ENCODE measurements at places on chromosomes 12 and 14. TPM values are rescaled to one million over a fixed set of nuclear protein-coding genes. Genes with fewer than 3 reads are reported as not detected.

The CD163L1 gene
- not detected for total RNA-seq

- H3K27ac ChIP-seq: peak overlapping the region; percentile 64
- no peaks in the 10 kb centered on the region for H3K36me3 ChIP-seq
- no peak overlapping the region for H3K4me3 ChIP-seq
- no peak for DNase-seq
- H3K4me1 ChIP-seq: peaks cover 31% of the 10 kb centered on the region
Measured at GRCh38 chr14:35331605-35332516, 39.7 kb downstream of the PSMA6 start.

GRCh38 chr12:28479683-28480082, 289.4 kb downstream of the CCDC91 start:
- no peaks in the 10 kb centered on the region for H3K4me1 ChIP-seq
- no peaks in the 10 kb centered on the region for H3K36me3 ChIP-seq
- DNase-seq: no peak
- no peaks in the 10 kb centered on the region for H3K27me3 ChIP-seq

- no peaks in the 10 kb centered on the region for H3K36me3 ChIP-seq
- H3K4me3 ChIP-seq: no peak overlapping the region
- DNase-seq: no peak
- H3K4me1 ChIP-seq: peaks cover 4% of the 10 kb centered on the region
- no peaks in the 10 kb centered on the region for H3K27me3 ChIP-seq
- no peak overlapping the region for H3K27ac ChIP-seq
Measured at GRCh38 chr14:23925523-23926075, 28.0 kb upstream of the DHRS4 start.

GRCh38 chr12:80168936-80169335, 69.6 kb downstream of the OTOGL start:
- H3K27me3 ChIP-seq: no peaks in the 10 kb centered on the region
- H3K27ac ChIP-seq: no peak overlapping the region
- H3K36me3 ChIP-seq: no peaks in the 10 kb centered on the region
- DNase-seq: no peak

DNA sequence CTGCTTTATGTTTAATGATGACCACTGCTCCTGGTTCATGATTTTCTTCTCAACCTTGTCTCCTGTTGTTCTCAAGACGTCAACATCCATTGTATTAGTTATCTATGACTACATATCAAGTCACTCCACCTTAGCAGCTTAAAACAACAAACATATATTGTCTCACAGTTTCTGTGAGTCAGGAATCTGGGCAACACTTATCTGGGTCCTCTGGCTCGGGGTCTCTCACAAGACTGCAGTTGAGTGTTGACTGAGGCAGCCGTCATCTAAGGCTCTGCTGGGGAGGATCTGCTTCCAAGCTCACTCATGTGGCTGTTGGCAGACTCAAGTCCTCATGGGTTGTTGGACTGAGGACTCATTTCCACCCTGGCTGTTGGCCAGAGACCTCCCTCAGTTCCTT, 27.3 kb upstream of the FRS2 start:
- DNase-seq: no peak
- H3K27me3 ChIP-seq: no peaks in the 10 kb centered on the region
- no peak overlapping the region for H3K4me3 ChIP-seq
- H3K27ac ChIP-seq: no peak overlapping the region
- H3K36me3 ChIP-seq: no peaks in the 10 kb centered on the region

DNA sequence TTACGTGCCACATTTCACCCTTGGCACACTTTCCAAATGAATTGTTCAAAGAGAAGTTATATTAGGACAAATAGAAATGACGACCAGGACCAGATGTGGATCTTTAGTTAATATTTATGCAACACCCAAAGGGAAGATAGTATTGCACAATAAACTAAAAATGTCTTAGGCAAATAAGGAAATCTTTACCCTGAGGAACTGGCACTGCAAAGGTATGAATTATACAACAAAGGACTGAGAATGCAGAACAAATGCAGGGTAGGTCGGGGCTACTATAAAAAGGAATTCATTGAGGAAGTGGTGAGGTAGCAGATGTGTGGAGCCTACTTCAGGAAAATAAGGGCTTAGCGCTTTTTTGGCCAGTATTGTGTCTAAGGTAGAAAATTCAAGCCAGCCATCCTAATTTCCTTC, 3.9 kb upstream of the TMTC2 start:
- no peak overlapping the region for H3K27ac ChIP-seq
- H3K36me3 ChIP-seq: no peaks in the 10 kb centered on the region
- DNase-seq: no peak
- H3K4me3 ChIP-seq: no peak overlapping the region

- H3K4me3 ChIP-seq: no peak overlapping the region
- H3K4me1 ChIP-seq: no peaks in the 10 kb centered on the region
- no peaks in the 10 kb centered on the region for H3K27me3 ChIP-seq
- H3K27ac ChIP-seq: no peak overlapping the region
Measured at GRCh38 chr14:84298663-84299195, 1231.2 kb upstream of the FLRT2 start.

GRCh38 chr12:50925920-50926319, 26.4 kb upstream of the HIGD1C start:
- DNase-seq: no peak
- H3K4me3 ChIP-seq: peak overlapping the region; percentile 47
- no peaks in the 10 kb centered on the region for H3K36me3 ChIP-seq
- no peak overlapping the region for H3K27ac ChIP-seq

DNA sequence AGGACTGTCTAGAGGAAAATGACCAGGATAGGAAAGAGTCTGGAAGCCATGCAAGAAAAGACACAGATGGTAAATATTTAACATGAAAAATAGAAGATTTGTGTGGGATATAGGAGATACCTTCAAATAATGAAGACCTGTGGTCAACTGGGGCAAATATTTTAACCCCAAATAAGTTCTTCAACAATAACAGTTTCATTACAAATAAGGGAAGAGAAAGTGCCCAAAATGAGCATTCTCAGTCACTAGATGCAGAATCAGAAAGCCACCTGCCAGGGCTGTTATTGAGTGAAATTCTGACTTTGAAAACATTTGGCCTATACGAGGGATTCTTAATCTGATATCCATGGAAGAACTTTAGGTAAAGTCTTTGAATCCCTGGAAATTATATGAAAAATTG, 231.2 kb upstream of the PLEKHG7 start:
- no peaks in the 10 kb centered on the region for H3K36me3 ChIP-seq
- no peaks in the 10 kb centered on the region for H3K4me1 ChIP-seq
- H3K27ac ChIP-seq: no peak overlapping the region

DNA sequence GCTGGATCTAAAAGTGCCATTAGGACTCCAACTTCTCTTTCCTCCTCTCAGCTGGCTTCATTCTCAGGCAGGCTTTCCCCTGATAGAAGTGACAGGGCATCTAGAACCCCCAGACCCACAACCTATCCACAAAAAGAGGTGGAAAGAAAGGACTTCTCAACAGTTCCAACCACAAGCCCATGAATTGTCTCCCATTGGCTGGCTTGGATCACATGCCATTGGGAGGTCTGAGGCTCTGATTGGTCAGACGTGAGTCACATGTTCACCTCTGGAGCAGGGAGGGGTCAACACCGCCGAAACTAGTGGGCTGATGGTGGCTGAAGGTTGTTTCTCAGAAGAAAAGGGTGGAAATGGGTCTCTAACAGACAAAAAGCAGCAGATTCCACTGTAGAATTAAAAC, 47.2 kb downstream of the DRAM1 start:
- no peak for DNase-seq
- no peak overlapping the region for H3K4me3 ChIP-seq
- no peaks in the 10 kb centered on the region for H3K4me1 ChIP-seq
- no peak overlapping the region for H3K27ac ChIP-seq

DNA sequence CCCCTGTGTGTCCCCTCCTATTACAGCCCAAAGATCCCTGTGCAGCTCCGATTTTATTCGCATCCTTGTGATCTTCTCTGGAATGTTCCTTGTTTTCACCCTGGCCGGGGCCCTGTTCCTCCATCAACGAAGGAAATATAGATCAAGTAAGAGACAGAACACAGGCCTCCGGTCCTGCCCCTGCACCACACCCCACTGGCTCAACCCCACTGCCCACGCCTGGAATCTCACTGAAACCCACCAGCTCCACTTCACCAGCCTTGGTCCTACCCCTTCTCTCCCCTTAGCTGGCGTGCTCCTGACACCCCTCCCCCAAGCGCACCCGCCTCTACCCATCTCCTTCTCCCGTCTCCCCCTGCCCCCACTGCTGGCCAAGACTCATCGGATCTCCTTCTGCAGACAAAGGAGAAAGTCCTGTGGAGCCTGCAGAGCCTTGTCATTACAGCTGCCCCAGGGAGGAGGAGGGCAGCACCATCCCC, 934 bp upstream of the TAPBPL start:
- no peak for DNase-seq
- peak overlapping the region; percentile 97 for H3K4me3 ChIP-seq
- H3K27me3 ChIP-seq: no peaks in the 10 kb centered on the region
- H3K27ac ChIP-seq: peak overlapping the region; percentile 99
- H3K4me1 ChIP-seq: peaks cover 77% of the 10 kb centered on the region

GRCh38 chr12:98578392-98578791, 15.1 kb upstream of the SLC25A3 start:
- no peaks in the 10 kb centered on the region for H3K27me3 ChIP-seq
- H3K4me1 ChIP-seq: no peaks in the 10 kb centered on the region
- H3K4me3 ChIP-seq: no peak overlapping the region

DNA sequence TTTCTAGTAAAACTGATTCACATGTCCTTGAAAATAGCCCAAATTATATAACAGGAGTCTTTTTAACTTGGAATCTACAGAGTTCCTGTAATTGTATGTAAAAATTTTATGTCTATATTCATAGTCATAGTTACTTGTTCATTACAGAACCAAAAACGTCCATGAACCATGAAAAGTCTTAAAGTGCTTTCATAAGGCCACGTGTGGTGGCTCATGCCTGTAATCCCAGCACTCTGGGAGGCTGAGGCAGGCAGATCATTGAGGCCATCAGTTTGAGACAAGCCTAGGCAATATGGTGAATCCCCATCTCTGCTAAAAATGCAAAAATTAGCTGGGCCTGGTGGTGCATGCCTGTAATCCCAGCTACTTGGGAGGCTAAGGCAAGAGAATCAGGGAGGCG, 48.4 kb downstream of the GALNT4 start:
- DNase-seq: no peak
- no peak overlapping the region for H3K27ac ChIP-seq
- H3K4me1 ChIP-seq: peaks cover 11% of the 10 kb centered on the region
- no peak overlapping the region for H3K4me3 ChIP-seq
- H3K27me3 ChIP-seq: no peaks in the 10 kb centered on the region
- no peaks in the 10 kb centered on the region for H3K36me3 ChIP-seq

DNA sequence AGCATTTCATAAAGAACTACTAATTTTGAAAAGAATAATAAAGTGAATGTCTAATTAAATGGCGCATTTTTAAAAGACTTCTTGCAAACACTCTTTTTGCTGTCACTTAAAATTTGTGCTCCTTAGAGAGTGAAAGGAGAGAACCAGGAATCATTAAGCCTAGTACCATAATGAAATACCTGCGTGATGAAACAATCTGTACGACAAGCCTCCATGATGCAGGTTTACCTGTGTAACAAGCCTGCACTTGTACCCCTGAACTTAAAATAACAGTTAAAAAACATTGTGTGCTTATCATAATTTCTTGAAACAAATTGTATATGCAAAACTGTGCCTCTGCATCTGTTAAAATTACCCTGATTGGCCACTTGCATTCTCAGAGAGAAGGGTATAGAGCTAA, 108.1 kb downstream of the MGAT4C start:
- no peak overlapping the region for H3K27ac ChIP-seq
- H3K27me3 ChIP-seq: no peaks in the 10 kb centered on the region
- DNase-seq: no peak
- H3K4me1 ChIP-seq: no peaks in the 10 kb centered on the region
- H3K4me3 ChIP-seq: no peak overlapping the region

DNA sequence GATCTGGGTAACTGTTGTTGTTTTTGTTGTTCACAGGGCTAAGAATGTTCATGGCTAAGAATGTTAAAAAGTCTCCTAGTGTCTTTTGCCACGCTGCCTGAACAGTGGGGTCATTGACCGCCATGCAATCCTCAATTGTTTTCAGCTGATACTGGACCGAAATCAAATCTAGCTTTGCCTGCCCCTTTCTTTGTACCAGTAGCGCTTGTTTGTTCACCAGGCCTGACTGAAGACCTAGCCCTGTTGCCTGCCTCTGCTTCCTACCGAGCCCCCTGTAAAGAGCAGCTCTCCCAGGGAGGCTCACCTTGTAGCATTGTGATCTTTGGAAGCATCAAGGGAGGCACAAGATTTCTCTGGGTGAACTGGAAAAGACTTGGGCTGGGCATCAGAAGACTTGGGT, 6.7 kb downstream of the PSEN1 start:
- no peak overlapping the region for H3K27ac ChIP-seq
- H3K4me3 ChIP-seq: no peak overlapping the region
- DNase-seq: no peak
- peaks cover 26% of the 10 kb centered on the region for H3K4me1 ChIP-seq
- H3K36me3 ChIP-seq: peaks cover 10% of the 10 kb centered on the region

The NUBPL gene
- 8.2 TPM for total RNA-seq

The LIN7A gene
- not detected for total RNA-seq

GRCh38 chr12:77774761-77775160, 55.9 kb upstream of the NAV3 start:
- H3K4me3 ChIP-seq: no peak overlapping the region
- no peak for DNase-seq
- H3K27ac ChIP-seq: no peak overlapping the region
- no peaks in the 10 kb centered on the region for H3K4me1 ChIP-seq
- no peaks in the 10 kb centered on the region for H3K36me3 ChIP-seq

The ESRRB gene
- 0.17 TPM for total RNA-seq

DNA sequence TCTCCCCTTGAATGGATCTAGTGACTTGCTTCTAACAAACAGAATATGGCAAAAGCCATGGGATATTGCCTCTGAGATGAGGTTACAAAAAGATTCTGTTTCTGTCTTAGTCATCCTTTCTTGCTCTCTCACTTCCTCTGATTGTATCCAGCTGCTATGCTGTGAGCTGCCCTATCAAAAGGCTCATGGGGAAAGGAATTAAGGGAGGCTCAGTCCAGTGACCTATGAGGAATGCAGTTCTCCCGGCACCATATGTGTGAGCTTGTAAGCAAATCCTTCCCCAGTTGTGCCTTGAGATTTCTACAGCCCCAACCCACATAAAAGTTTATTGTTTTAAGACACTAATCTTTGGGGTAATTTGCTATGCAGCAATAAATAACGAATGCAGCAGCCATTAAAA, 183.1 kb downstream of the KLHL28 start:
- H3K36me3 ChIP-seq: no peaks in the 10 kb centered on the region
- H3K27me3 ChIP-seq: no peaks in the 10 kb centered on the region
- no peak overlapping the region for H3K27ac ChIP-seq
- DNase-seq: no peak
- no peaks in the 10 kb centered on the region for H3K4me1 ChIP-seq

The PLEKHH1 gene
- total RNA-seq: 0.53 TPM

DNA sequence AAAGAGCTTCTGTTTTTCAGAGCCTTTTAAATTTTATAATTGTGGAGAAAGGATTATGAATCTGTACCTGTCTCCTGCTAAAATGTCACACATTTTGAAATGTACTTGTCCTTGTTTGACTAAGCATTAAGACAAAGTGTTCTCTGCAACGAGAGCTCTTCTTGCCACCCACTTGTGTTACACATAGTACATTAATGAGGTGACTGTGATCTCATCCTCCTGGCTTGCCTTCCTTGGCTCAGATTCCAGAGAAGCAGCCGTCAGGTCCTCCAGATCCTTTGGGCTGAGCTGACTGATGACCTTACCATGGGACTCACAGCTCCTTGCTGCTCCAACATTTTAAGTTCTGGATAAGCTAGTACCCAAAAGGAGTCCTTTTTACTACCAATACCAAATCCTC, 81.4 kb downstream of the BBS10 start:
- no peak overlapping the region for H3K4me3 ChIP-seq
- H3K36me3 ChIP-seq: no peaks in the 10 kb centered on the region
- DNase-seq: no peak
- H3K27ac ChIP-seq: no peak overlapping the region

The FAM181A gene
- not detected for total RNA-seq

The TMEM63C gene
- total RNA-seq: 0.58 TPM

All from CD4-positive, alpha-beta T cell (primary cell).